Stimulated activated CD4-positive, alpha-beta T cell treated with anti-CD3 and anti-CD28 coated beads, TNF-alpha, amount 100 ng/mL, for 1 hour (primary cell): ENCODE measurements at places on chromosomes 1 and 21.

DNA sequence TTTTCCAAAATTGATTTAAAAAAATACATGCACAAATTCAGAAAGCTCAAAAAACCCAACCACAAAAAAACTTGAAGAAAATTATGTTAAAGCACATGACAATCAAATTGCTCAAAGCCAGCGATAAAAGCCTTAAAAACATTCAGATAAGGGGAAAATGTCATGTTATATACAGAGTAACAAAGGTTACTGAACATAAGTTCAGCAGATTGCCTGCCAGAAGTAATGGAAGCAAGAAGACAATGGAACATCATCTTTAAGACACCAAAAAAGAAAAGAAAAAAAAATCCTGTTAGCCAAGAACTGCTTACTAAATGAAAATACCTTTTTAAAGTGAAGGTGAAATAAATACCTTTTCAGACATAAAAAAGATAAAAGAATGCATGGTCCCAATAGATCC is 147.2 kb upstream of the SGIP1 start:
- DNase-seq: no peak

DNA sequence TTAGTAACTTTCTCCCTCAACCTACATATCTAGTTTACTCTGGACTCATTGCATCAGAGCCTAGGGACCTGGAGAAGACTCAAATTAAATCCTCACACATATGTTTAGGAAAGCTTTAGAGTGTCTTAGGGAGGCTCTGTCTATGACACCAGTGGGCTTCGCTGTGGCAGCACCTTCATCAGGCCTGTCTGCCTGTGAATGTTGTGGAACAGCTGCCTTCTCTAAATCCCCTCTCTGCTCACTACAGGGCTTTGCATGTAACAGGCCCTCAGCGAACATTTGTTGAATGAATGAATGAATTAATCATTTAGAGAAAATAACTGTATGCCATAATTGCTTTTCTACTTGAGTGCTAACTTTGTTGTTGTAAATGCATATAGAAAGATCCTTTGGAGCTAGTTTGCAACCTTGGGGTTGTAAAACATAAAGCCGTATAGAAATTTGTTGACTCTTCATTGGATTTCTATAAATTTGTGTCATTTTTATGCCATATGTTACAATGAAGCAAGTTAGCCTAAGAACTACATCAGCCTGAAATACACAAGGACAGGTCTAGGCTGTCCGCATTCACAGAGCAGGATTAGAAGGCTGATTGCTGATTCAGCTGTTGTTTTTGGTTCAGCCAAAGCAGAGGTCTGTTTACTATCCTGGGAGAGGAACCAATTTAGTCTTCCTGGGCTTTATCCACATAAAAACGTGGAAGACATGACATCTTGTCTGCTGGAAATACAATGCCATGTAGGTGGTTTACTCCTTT is 238.0 kb downstream of the ASTN1 start:
- DNase-seq: no peak

DNA sequence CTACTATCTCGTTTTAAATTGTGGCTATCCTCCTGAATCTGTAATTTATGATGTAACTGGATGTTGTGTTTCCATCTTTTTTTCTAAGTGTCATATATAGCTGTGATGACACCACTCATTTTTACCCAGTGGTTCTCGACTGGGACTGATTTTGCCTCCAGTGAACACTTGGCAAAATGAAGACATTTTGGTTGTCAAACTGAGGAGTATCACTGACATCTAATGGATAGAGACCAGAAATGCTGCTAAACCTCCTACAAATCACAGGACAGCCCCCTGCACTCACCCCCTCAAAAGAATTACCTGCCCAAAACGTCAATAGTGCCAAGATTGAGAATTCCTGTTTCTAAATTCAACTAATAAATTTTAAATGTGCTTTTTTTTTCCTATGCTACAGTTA is 1.9 kb downstream of the TRMT13 start:
- DNase-seq: no peak

DNA sequence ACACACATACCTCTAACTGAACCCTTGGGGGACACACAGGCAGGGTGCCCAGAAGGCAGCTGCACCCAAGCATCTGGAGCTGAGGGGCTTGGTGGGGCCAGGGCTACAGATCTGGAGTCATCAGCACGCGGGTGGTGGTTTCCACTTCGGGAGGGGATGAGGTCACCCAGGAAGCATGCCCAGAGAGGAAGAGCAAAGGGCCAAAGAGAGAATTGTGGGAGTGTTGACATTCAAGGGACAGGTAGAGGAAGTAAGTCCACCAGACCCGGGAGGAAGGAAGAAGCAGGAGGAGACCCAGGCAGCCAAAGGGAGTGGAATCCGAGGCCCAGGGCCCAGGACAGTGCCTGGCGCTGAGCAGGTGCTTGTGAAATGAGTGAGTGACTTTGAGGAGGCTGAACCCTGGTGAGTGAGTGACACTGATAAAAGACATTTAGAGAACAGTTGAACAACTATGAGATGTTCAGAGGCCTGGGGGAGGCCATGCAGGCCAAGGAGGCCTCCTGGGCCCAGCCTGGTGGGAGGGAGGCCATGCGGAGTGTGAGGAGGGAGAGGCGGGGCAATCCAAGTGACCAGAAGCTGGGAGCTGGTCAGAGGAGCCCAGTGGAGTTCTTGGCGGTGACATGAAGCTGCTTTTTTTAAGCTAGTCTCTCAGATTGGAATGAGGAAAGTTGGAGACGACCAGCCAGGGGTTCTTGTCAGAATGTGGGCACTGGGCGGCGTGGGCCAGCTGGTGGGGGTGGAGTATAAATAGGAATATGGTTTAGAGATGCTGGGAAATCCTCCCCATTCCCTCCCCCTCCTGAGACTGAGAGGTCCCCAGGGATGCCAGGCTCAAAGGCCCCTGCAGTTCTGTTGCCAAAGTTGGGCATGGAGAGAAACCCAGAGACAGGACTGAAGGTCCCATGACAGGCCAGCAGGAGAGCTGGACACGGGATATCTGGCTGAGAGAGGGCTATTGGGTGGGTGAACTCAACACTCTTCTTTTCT is 7.9 kb downstream of the CDK18 start:
- no peak for DNase-seq

- DNase-seq: no peak
Observed at GRCh38 chr1:169122976-169123375, 16.5 kb downstream of the ATP1B1 start.

DNA sequence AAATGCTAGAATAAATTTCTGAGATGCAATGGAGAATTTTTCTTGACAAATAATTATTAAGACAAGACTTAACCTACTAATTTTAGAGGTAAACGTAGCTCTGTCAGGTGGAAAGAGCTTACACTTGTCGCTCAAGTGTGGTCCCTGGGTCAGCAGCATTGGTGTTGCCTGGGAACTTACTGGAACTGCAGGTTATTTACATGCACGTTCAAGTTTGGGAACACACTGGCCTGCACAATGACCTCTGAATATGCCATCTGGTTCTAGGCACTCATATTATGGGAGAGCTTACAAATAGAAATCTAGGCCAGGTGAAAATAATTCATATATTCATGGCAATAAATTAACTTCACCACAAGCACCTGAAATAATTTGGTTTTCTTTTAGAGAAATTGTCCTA is 88.5 kb upstream of the BCL9 start:
- no peak for DNase-seq

GRCh38 chr1:147245586-147246021 is 3.1 kb downstream of the CHD1L start:
- no peak for DNase-seq

DNA sequence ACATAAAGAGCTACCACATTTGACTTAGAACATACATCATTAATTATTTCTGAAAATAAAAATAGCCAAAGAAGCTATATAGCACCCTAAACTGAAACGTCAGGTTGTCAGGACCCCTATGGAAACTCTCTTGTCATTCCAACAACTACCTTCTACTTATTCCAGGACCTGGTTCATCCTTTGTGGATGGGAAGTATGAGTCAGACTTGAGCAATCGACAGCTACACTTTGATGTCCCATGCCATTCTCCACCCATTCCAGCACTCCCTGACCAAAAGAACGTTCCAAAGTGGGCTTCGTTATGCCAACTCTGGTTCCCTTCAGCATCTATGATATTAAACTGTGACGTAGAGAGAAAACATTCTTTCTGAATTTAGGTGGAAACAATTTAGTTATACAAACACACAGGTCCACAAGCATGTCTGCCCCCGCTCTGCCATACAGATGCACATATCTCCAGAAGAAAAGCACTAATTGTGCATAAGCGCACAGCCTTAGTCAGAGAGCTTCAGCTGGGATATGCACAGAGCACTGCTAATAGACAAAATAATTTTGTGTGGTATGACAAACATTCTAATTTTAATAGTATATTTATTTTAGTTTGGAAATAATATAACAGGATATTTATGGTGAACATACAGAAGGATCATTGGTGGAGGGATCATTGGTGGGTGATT is 723.1 kb upstream of the B3GALT2 start:
- DNase-seq: no peak

GRCh38 chr1:198667807-198668206 is 29.0 kb downstream of the PTPRC start:
- DNase-seq: no peak

DNA sequence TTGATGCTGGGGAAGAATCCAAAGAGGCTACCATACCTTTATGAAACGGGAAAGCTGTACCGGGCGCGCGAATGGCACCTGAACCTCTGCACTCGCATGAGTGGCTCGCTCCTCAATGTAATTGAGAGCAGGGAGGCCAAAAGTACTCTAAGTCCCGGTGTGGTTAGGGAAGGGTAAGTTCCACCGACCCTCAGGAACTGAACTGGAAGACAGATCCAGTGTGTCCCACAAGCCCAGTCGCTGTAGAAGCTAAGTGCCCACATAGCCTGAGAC is 1.0 kb downstream of the GATAD2B start:
- no peak for DNase-seq

- DNase-seq: no peak
Observed at GRCh38 chr1:32333251-32333963, 2.6 kb downstream of the MARCKSL1 start.

GRCh38 chr1:38578271-38578951 is 281.2 kb downstream of the RRAGC start:
- DNase-seq: no peak

- DNase-seq: no peak
Observed at GRCh38 chr21:22164912-22165311, 1166.7 kb downstream of the NCAM2 start.

DNA sequence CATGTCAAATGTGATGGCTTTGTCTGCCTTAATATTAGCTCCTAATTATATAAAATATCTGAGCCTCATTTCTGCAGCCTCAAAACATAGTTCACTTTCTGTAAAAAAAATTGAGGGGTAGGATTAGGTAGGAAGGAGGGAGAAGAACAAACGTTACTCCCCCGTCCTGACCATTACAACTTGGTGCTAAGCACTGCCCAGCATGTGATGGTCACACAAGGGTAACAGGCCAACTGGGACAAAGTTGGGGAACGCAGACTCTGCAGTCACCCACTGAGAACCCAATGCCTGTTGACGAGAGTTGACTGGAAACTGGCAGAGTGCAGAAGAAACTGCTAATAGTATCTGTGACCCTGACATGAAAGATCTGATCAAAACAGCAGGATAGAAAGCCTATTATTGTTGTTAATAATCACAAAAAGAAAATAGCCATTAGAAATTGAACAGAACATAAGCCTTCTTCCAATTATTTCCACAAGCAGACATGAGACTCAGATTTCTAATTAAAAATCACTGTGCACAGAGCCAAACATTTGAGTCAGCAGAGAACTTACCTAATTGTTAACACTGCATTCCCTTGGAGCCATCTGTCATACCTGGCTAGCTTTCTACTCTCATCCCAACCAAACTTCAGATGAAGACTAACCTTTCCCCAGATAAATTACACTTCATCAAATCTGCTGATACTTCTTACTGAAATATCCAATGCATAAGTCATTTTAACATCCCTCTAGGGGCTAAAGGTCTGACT is 5.5 kb downstream of the SORT1 start:
- no peak for DNase-seq

DNA sequence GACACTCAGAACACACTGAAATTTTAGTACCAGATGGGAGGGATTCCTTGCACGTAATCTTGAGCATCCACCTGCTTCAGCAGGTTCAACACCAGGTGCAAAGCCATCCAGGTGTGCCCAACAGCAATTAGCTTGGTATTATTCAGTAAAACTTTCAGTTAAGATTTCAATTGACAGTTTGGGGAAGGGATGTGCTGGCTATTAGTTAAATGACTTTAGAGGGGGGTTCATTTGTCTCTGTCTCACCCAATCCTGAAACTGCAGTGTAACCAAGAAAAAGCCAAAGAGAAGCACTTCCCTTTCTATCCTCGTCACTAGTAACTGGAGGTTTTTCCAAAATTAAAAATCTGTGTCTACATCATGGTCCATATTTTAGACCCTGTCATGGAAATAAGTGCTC is 90.9 kb downstream of the PIK3R3 start:
- DNase-seq: no peak

DNA sequence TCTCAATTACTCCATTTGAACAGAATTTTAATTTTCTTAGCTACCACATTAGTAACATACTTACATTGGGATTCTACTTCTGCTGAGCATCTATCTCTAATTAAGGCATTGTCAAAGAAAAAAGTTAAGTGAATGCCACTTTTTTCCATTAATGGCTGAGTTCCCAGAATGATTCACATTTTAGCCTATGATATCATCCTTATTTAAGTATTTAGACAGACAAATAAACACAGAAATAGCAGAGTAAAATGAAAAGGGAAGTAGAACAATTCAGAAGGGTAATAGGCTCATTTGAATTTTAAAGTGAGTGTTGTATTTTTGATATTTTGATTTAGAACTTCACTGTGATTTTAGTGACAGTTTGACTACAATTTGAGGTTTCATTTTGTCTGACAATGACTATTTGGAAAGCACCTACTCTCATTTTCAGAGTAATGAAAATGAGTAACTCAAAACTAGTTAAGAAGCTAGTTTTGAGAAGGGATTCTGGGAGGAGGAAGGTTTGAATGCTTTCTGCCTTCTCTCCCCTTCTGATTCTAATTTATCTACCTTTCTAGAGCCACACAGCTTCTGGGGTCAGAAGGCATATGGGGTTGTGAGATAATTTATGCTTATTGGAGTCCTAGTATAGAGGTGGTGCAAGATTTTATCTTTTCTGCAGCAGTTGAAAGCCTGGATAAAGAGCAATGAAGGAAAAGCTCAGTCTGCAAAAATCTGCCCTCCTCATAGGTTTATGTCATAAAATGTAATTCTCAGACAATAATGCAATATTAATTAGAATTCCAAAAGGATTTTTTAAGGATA is 15.5 kb downstream of the LYPLAL1 start:
- no peak for DNase-seq

- no peak for DNase-seq
Observed at GRCh38 chr1:30292451-30292850, 430.9 kb downstream of the MATN1 start.

GRCh38 chr1:3173381-3173980 is 104.5 kb downstream of the PRDM16 start:
- no peak for DNase-seq

DNA sequence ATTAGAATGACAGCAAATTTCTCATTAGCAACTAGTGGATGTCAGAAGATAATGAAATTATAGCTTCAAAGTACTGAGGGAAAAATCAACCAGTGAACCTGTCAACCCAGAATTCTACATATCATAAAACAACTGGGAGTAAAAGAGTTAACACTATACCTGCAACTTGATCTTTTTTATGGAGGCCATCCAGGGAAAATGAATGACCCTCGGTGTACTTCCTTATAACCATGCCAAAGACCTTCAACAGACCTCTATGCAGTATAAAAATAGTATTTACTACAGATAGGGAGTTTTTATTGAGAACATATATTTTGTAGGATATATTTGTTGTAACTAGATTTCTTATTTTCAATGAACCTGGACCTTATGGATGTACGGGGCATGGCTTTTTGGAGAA is 392.5 kb upstream of the ZRANB2 start:
- no peak for DNase-seq

GRCh38 chr21:43717967-43718871 is 710 bp upstream of the PDXK start:
- DNase-seq: no peak
